ENCODE measurements at places on chromosomes 4 and X. TPM values are rescaled to one million over a fixed set of nuclear protein-coding genes. Genes with fewer than 3 reads are reported as not detected.

The GAGE12J gene
- total RNA-seq: not detected

The ENPEP gene
- 5.7 TPM for total RNA-seq

- DNase-seq: no peak
Measured at GRCh38 chr4:48742412-48742811, 37.7 kb downstream of the FRYL start.

DNA sequence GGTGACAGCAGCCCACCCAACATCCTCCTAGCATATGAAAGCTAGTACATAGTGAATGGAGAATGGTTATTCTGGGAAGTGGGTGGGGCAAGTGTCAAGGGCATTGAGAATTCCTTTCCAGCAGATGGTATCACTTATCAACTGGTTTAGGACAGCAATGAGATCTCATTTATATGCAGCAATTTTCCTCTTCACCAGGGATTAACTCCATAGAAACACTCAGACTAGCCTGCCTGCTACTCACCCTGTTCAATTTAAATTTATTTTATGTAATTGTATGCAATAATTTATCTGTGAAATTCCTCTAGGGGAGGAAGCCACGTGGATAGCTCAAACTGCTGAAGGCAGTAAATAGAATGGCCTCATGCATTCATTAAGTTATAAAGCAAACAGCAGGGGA lies 101.6 kb upstream of the MID1IP1 start:
- DNase-seq: no peak

GRCh38 chr4:152962150-152962549 lies 26.0 kb downstream of the FHDC1 start:
- no peak for DNase-seq

- no peak for DNase-seq
Measured at GRCh38 chr4:119726505-119726904, 97.9 kb upstream of the PDE5A start.

DNA sequence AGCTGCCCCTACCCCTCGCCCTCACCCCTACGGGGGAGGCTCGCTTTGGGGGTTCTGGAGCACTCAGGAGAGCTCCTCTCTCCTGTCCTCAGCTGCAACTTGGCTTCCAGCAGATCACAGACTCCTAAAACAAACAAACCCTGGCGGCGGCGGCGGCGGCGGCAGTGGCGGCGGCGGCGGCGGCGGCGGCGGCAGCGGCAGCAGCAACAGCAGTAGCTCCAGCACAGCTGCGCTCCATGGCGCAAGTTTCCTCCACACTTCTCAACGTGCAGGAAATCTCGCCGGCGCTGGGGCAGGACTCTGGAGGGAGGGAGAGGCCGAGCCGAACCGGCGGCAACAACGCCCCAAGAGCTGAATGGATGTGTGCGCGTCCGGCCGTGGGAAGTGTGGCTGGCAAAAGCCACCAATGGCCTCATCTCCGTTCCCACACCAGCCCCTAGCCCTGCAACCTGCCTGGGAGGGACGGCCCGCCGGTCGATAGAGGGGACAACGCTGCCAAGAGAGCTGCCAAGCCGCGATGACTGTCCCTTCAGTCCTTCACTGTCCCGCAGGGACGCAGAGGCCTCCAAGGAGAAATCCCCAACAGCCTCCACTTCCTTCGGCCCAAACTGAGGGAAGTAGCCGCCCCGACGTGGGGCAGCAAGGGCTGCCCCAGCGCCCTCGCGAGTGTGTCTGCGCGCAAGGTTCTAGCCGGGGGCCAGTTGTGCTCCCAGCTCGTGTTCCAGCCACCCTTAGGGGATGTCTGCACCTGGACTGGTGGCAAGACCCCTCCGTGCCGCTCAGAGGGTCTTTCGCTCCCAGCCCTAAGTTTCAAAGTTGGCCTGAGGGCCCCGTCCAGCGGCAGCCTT lies 775 bp downstream of the SHROOM4 start:
- DNase-seq: peak; percentile 84

- no peak for DNase-seq
Measured at GRCh38 chr4:79848329-79848728, 224.7 kb downstream of the ANTXR2 start.

Data from posterior vena cava (tissue), 2 donors.